Esophagus squamous epithelium (tissue), 5 donors: ENCODE measurements at places on chromosomes 11 and 22.

DNA sequence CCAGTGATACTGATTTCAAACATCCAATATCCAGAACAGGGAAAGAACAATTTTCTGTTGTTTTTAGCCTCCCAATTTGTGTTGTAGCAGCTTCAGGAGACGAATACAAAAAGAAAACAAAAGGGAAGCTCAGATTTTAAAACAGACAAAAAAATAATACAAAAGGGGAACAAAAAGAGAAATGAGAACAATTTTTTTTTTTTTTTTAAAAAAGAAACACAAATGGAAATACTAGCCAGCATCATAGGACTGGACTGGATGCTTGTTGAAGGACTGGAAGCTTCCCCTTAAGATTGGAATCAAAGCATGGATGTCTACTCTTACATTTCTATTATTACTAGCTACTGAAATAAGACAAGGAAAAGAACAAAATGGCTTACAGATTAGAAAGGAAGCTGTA is 46.5 kb upstream of the SORL1 start:
- DNase-seq = no peak

- DNase-seq = no peak
Measured at GRCh38 chr11:113705871-113706655, at the start of gene TMPRSS5. Gene TMPRSS5, minus strand, starts transcription at chr11:113706308. Its CDS starts 84 bp downstream, at chr11:113706224.

- DNase-seq = no peak
Measured at GRCh38 chr11:131713529-131714134, 343.2 kb downstream of the NTM start.

DNA sequence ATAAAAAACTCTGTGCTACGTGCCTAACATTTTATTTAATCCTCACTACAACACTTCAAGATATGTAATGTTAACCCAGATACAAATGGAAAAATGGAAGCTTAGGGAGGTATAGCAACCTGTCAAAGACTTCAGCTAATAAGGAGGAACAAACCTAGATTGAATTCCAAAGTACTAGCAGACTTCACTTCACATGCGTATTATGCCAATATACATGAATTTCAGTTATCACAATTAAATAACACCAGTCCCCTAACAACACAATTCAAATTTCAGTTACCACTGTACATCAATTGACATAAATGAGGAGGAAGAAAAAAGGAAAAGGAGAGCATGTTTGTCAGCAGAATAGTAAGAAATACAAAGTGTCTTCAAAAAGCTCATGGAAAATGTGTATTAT is 60.4 kb downstream of the TTC28 start:
- no peak for DNase-seq

DNA sequence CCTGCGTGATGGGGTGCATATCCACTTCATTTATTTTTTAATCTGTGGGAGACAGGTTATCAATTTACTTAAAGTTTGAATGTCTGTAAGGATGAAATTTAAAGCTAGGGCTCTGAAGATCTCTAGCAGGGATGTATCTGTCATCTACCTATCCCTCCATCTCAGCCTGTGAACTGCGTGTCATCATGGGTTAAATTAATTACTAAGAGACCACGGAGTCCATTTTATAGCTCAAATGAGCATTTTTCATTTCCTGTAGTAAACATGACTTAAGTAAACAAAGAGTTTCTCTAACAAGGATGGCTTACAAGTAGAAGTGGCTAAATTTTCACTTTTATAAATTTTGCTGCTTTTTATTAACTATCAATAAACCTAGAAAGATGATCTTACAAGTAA is 2.9 kb upstream of the GLB1L3 start:
- DNase-seq = no peak

DNA sequence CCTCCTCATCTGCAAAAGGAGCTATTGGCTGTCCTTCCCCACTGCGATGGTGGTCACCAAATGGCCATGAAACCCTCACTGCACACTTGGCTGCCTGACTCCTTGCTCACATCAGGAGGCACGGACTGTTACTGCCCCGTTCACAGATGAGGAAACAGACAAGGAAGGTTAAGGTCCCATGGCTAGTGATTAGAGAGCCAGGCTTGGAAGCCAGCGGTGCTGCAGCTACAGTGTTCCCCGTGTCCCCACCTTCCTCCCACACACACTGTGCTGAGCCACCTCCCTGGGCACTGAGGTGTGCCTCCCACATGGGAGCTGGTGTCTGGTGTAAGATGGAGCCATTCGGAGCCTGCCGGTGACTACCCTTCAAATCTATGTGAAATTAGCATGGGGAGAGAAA is 2.6 kb downstream of the ARHGAP8 start:
- DNase-seq = no peak
